ENCODE measurements at places on chromosomes 3 and 15.

DNA sequence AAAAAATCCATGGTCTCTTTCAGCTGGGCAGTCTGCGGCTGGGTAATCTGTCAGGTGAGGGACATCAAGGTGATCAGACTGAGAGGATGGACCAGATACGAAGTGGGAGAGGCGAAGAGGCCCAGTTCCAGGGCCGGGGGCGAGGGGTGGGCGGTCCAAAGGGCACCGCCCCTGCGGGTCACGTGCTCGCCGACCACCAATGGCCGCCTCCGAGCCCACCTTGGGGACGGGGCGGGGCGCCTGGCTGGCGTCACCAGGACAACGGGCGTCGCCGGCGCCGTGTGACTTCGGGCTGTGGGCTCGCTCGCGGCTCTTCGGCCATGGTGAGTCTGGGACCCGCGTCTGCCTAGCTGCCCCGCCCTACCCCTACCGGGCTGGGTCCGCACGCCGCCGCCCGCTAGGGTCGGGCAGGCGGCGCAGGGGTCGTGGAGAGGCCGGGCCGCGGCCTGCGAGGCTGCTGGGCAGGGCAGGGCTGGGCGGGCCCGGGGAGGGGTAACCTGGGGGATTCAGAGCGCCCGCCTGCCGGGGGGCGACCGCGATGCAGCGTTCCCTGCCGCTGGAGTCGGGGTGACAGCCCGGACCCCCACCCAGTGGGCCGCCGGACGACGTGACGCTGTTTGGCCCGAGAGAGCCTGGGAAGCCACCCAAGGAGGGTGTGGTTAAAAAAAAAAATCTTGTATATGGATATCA is at the start of gene FBXL2:
Gene FBXL2 (plus strand): TSS at position 250 of the 690 bp plus-strand sequence. CDS start 71 bp downstream, at position 321.
- peak; percentile 44 for DNase-seq

GRCh38 chr3:126127452-126127851 is 43.5 kb upstream of the SLC41A3 start:
- DNase-seq = no peak

GRCh38 chr3:141020143-141020830 is 30.9 kb upstream of the SPSB4 start:
- no peak for DNase-seq

- no peak for DNase-seq
Measured at GRCh38 chr15:45904019-45904418, 269.2 kb downstream of the SQOR start.

- no peak for DNase-seq
Measured at GRCh38 chr3:102450976-102451375, 16.2 kb downstream of the ZPLD1 start.

DNA sequence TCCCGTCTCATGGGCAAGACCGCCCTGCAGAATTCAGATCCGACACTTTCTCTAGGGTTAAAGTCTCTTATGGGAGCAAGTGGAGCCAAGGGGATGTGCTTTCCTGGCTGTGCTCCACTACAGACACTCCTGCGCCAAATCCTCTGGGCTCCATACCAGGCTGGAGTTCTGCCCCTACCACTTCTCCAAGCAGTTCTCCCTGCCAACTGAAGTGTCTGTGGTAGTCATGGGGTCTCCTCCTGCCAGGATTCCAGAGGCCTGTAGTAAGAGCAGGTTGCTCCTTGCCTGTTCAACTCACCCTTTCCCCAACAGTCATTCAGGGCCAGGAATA is 403.2 kb downstream of the GRM7 start:
- DNase-seq = no peak

- no peak for DNase-seq
Measured at GRCh38 chr15:81749716-81750375, 296.0 kb downstream of the MEX3B start.

GRCh38 chr3:127747751-127748521 is 74.4 kb downstream of the MGLL start:
- DNase-seq = no peak

GRCh38 chr15:33398555-33398954 is 87.8 kb downstream of the RYR3 start:
- DNase-seq = no peak

DNA sequence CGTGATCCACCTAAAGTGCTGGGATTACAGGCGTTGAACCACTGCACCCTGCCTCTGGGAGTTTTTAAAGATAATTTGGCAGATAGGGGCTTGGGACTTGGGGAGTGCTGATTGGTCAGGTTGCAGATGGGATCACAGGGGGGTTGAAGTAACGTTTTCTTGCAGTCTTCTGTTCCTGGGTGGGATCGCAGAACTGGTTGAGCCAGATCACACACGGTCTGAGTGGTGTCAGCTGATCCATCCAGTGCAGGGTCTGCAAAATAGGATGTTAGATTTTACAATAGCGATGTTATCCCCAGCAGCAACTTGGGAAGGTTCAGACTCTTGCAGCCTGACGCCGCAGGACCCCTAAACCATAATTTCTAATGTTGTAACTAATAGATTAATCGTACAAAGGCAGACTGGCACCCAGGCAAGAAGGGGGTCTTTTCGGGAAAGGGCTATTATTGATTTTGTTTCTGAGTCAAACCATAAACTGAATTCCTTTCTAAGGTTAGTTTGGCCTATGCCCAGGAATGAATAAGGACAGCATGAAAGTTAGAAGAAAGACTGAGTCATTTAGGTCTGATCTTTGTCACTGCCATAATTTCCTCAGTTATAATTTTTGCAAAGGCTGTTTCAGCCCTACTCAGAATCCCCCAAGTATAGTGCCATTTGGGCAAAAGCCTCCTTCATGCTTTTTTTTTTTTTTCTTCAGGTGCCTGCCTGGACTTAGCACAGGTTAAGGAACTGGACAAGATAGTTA is 1.5 kb upstream of the CA12 start:
- no peak for DNase-seq

- DNase-seq = no peak
Measured at GRCh38 chr3:157148196-157148889, 11.6 kb downstream of the CCNL1 start.

GRCh38 chr3:126938520-126939337 is 44.2 kb upstream of the PLXNA1 start:
- DNase-seq = no peak

GRCh38 chr3:112519424-112520001 is 20.2 kb upstream of the BTLA start:
- peak; percentile 59 for DNase-seq

DNA sequence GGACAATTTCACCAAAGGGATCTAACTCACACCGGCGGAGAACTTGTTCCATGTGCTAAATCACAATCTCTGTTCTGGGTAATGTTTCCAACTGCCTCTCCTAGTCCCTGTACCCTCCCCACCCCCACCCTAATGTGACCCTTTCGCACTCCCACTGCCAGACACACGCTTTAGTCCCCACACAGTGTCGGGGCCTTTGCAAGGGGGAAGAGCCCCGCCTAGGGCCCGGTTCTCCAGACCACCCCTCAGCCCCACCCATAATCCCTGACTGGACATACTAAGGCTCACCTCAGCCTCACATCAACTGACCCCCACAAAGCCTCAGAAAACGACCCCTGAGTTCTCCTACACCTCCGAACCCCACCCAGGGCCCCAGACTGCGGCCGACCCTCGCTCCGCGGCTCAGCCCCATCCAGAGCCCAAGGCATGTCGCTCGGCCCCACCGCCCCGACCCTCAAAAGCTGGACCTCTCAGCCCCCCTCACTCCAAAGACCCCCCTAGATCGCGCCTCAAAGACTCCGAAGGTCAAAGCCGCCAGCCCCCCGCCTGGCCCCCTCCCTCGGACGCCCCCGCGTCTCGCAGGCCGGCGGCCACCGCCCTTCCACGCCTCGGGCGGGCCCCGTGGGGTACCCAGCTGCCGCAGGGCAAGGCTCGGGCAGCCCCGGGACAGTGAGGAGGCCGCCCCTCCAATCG is 72.0 kb upstream of the MAP4 start:
- DNase-seq = peak; percentile 37

DNA sequence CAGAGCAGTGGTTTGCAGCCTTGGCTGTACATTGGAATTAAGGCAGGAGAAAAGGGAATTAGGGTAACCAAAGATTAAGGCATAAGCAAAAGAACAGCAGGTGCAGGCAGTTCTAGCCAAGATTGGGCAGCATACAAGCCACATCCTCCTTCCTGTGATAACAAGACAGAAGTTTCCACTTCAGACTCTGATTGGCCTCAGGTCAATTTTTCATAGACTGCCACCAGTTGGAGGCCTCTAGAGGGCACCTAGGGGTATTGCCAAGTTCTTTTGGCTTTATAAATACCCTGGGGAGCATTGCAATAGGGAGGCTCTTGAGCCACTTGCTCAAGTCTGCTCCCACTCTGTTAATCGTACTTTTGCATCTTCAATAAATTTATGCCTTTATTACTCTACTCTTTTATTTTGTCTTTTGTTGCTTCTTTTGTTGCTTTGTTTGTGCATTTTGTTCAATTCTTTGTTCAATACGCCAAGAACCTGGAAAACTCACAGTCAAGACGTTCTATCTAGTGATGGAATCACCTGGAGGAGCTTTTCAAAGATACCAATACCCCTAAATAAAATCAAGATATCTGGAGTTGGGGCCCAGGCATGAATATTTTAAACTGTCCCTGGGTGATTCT is 32.2 kb upstream of the FMN1 start:
- DNase-seq = no peak

DNA sequence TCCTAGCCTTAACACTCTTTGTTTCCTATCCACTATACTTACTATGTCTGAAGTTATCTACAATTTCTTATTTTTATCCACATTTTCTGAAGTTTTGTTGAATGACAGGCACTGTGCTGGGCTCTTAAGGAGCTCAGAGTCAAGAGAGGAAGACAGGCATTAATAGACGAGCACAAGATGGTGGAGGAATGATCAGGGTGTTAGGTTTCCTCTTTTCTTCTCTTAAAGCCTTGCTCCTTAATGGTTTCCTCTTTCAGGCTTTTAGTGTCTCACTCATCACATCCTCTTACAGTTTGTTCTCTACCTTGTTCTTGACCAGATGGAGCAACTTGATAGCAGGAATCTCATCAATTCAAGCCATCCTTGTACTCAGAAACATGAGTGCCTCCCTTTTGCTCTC is 52.9 kb upstream of the BCL6 start:
- no peak for DNase-seq

GRCh38 chr3:81782585-81782984 is 21.1 kb upstream of the GBE1 start:
- DNase-seq = no peak

DNA sequence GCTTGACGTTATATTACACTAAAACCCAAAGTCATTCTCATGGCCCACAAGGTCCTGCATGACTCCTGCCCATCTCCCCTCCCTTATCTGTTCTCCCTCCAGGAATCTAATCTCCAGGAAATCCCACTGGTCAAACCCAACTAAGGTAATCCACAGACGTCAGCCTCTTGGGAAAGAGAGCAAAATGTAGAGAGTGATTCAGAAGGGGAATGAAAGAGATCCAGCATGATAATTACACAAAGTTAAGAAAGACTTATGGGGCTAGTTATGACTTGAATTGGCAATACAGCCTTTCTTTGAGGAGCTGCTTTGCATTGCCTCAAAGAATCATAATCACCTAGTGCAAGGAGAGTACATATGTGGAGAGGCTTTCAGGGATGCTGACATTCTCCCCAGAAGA is 137.8 kb upstream of the MYRIP start:
- DNase-seq = no peak

DNA sequence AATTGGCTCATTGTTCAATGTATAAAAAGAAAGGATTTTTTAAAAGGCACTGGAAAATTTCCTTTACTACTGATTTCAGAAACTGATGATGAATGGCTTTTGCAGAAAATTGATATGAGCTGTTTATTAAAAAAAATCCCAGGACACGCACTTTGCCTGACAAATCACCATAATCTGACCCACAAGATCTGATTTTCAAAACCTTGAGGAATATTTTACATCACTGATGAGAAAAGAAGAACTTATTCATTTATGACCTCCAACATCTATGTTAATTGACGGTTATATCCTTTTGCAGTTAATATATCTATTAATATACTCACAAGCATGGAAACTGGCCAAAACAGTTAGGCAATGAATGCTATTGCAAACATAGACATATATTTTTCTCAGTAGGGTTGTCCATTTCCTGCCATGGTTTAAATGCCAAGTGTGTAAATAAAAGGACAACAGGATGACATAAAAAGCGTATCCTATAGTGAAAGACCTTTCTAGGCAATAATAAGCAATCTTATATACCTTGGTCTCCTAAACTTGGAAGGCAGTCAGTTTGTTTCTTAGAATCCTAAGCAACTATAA is 109.7 kb upstream of the SLC7A14 start:
- no peak for DNase-seq

DNA sequence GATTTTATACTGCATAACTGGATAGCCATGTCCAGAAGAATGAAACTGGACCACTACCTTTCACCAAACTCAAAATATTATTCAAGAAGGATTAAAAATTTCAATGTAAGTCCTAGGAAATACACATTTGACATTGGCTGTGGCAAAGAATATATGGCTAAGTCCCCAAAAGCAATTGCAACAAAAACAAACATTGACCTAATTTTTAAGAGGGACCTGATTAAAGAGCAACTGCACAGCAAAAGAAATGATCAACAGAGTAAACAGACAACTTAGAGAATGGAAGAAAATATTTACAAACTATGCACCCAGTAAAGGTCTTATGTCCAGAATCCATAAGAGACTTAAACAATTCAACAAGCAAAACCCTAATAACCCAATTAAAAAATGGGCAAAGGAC is 1313.0 kb upstream of the GBE1 start:
- no peak for DNase-seq

GRCh38 chr3:16329036-16329825 is 64.2 kb downstream of the OXNAD1 start:
- DNase-seq = peak; percentile 25

DNA sequence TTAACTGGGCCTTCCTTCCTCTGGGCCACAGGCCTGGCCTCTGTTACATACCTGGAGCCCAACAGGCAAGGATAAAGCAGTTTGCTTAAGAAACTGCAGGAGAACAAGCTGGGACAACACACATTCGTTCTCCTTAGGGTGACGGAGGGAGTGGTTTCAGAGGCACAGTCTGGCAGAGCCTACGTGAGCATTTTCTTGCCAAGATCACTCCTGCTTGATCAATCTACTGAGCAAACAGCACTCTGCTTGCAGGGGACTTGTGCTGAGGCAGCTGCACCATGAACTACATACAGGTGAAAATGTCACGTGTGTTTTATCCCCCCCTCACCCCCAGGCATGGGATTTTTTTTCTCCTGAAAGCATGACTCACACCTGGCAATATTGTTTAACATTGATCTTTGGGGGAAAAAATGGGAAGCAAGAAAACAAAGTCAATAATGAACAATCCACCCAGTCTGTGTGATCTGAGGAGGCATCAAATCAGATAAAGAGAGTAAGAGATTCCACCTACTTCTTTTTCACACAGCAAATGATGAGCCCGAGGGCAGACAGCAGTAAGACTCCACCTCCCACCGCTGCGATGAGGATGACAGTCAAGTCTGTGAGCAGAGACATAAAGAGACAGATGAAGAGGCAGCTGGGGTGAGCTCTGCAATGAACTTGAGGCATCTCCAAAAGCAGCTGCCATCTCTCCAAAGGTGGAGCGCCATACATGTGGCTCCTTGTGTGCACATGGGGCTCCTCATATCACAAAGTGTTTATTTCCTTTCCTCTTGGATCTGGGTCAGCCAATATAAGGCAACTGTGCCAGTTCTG is 57.4 kb downstream of the CDCP1 start:
- no peak for DNase-seq

- DNase-seq = no peak
Measured at GRCh38 chr3:136882571-136882970, 20.6 kb downstream of the NCK1 start.

GRCh38 chr15:31407376-31407775 is 80.7 kb downstream of the KLF13 start:
- DNase-seq = no peak
